ENCODE measurements at places on chromosomes 12 and 14. TPM values are rescaled to one million over a fixed set of nuclear protein-coding genes. Genes with fewer than 3 reads are reported as not detected.

PTPRO gene
- 0.15 TPM for total RNA-seq

CHGA gene
- total RNA-seq: not detected

DAO gene
- not detected for total RNA-seq

HOXC11 gene
- total RNA-seq: not detected

LPCAT3 gene
- total RNA-seq: 18.3 TPM

RND1 gene
- 3.5 TPM for total RNA-seq

ALX1 gene
- total RNA-seq: not detected

C2CD5 gene
- 32.6 TPM for total RNA-seq

RNF212B gene
- total RNA-seq: not detected

ALDH1L2 gene
- 4.3 TPM for total RNA-seq

STYK1 gene
- not detected for total RNA-seq

SMCO3 gene
- total RNA-seq: not detected

VASH1 gene
- 6.1 TPM for total RNA-seq

KRT3 gene
- not detected for total RNA-seq

GALNT16 gene
- total RNA-seq: not detected

PZP gene
- total RNA-seq: not detected

SSTR1 gene
- total RNA-seq: not detected

IRF9 gene
- 172 TPM for total RNA-seq

AQP6 gene
- not detected for total RNA-seq

TMEM119 gene
- 0.10 TPM for total RNA-seq

KCNA5 gene
- not detected for total RNA-seq

SERPINA10 gene
- total RNA-seq: not detected

ZFHX2 gene
- total RNA-seq: 1.2 TPM

SLC6A15 gene
- total RNA-seq: 0.12 TPM

PTGDR gene
- total RNA-seq: 0.12 TPM

TSHR gene
- not detected for total RNA-seq

ESR2 gene
- total RNA-seq: 0.45 TPM

Measured in activated CD4-positive, alpha-beta memory T cell treated with anti-CD3 and anti-CD28 coated beads for 36 hours (primary cell).